Stimulated activated CD4-positive, alpha-beta T cell treated with anti-CD3 and anti-CD28 coated beads, Interleukin-15, amount 100 ng/mL, for 48 hours (primary cell): ENCODE measurements at places on chromosomes 11 and 22.

DNA sequence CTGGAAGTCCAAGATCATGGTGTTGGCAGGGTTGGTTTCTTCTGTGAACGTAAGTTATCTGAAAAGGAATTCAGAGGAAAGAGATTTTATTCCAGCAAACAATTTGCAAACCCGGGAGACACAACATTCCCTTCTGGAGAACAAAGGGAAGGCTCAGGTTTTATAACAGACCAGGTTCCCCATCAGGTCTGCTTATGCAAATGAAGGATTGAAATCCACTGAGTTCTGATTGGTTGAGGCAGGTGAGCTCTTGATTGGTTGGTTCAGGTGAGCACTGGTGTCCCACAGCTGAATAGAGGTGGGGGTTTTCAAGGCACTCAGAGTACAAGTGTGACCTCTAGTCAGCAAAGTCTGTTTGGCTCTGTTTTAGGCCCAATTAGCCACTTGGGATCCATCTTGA is 1306.8 kb downstream of the TBC1D22A start:
- DNase-seq = no peak

GRCh38 chr22:44821741-44822475 is 69.5 kb downstream of the ARHGAP8 start:
- DNase-seq = no peak

- no peak for DNase-seq
These were observed 7.4 kb downstream of the CNTF start for GRCh38 chr11:58629857-58630256.

DNA sequence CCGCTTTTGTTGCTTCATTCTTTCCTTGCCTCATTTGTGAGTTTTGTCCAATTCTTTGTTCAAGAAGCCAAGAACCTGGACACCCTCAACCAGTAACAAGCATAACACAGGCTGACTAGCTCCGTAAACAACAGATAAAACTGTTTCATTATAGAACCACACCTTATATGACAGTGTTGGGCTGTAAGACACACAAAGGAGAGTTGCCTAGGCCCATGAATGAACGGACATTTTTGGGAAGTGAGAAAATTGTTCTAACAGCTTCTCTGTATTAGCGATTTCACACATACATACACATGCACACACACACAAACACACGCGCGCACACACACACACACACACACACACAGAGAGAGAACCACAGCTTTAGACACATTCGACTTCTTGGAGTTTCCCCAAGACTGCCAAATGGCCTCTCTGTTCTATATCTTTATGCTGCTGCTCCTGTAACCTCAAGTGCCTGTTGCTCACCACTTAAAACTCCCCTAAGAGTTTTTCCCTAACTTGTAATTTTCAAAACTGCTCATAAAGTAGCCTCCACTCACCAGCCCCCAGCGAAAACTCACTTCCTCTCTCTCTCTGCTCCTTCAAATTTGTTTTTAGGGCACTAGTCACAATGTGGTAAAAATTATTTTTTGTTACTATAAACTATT is 35.9 kb downstream of the CTSC start:
- no peak for DNase-seq

GRCh38 chr22:23673050-23673620 is 17.7 kb upstream of the RGL4 start:
- no peak for DNase-seq

- DNase-seq = no peak
These were observed 66.8 kb downstream of the THAP12 start for GRCh38 chr11:76313913-76314740.
